ENCODE measurements at places on chromosomes 4 and X.

DNA sequence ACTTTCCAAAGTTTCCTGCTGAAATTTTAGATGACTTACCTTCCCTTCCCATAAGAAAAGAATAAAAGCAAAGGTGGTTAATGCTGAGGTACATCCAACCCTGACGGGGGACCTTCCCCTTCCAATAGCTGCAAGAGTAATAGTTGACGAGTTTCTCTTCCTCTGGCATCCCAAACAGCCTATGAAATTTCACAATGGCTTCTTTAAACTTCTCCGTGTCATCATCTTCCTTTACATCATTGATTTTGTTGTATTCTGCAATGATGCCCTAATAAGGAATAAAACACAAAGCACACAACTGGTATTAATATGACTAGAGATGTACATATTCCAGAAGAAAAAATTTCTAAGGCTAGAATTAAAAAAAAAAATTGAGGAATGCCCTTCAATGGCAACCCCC is 76.6 kb downstream of the TBC1D9 start:
- no peak for DNase-seq

GRCh38 chrX:130878350-130879341 is 24.4 kb downstream of the ENOX2 start:
- peak; percentile 11 for DNase-seq

- DNase-seq: no peak
Measured at GRCh38 chr4:53498706-53499105, 92.6 kb downstream of the LNX1 start.

DNA sequence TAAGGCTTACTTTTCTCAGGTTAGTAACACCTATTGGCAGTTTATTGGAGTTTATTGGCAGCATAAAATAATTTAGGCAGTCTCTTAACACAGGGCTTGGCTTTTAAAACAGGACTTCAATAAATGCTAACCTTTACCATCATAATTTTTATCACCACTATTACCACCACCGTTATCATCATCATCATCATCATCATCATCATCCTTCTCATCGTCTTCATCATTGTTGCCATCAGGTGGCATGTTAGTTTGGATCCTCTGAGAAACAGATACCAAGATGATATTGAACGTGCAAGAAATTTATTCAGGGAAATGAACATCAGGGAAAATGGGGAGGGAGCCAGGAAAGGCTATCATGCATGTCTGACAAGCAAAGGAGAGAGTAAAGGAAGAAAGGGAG is 16.2 kb downstream of the GBA3 start:
- no peak for DNase-seq

DNA sequence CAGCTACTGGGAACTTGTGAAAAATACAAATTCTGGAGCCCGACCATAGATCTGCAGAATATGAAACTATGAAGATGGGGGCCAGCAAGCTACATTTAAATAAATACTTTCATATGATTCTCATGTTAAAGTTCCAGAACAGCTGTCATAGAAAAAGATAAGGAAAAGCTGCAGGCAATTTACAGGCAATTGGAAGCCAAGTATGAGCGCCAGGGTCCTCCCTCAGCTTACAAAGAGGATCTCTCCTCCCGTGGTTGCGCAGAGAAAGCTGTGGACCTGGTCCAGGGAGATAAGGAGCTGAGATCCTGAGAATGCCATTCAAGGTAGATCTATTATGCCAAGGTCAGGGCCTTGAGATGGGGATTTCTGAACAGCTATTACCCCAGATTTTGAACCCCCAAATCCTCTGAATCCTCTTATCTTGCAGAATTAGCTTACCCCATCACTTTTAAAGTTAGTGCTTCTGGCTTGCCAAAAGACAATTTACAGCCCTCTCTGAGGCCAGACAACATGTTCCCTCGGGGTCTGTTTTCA is 25.6 kb upstream of the FRAS1 start:
- no peak for DNase-seq

DNA sequence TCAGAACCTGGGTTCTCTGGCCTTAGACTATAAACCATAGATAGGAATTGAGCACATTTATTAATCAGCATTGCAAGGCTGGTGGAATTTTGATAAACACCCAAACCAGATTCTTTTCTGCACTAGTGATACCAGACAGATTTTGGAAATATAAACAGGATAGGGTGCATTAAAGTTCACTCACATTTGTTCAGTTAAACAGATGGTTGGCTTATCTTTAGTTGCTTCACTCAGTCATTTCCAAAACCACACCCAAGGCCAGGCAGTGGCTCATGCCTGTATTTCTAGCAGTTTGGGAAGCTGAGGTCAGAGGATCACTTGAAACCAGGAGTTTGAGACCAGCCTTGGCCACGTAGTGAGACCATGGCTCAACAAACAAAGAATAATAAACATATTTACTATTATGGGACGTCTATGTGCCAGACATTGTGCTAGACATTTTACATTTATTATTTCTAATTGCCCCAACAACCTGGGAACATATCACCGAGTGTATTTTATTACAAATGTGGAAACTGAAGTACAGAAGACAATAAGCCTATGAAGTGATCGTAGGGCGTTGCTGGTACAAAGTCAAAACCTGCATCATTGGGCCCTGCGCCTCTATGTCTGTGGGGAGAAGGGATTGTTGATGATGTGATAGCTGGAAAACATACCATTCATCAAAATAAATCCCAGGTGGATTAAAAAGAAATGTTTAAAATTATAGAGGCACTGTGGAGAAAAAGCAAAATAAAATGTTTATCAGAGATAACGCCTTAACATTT is 15.0 kb downstream of the ADD1 start:
- DNase-seq: no peak

GRCh38 chr4:150581641-150582051 is 305 bp upstream of the MAB21L2 start:
- no peak for DNase-seq

- no peak for DNase-seq
Measured at GRCh38 chr4:112280386-112281056, 5.2 kb downstream of the TIFA start.
